AG20443 (cell line): ENCODE measurements at places on chromosomes 11 and 22.

- peak; percentile 39 for DNase-seq
Measured at GRCh38 chr11:87878373-87878825, 296.8 kb downstream of the RAB38 start.

DNA sequence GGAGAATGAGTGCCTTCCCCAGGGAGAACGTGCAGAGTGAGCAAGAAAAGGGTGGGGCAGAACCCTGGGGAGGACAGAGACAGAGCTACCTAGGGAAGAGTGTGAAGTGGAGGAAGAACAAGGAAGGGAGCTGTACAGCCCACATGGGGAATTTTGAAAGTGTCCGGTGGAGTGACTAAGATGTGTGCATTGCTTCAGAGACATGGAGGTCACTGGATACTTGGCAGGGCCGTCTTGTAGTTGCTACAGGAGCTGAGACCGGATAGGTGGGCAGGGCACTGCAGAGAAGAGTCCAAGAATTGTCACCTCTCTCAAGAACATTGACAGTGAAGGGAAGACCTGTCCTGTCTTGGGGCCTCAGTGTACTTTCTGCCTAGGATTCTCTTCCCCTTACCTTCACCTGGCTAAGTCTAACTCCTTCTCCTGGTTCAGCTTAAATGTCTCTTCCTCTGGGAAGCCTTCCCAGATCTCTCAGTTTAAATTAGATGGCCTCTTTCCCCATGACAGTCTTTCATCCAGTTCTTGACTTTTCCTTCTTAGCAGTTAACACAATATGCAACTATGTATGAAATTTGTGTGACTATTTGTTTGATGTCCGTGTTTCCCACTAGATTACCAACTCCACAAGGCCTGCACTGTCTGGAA lies 9.2 kb upstream of the P2RY6 start:
- DNase-seq: no peak

DNA sequence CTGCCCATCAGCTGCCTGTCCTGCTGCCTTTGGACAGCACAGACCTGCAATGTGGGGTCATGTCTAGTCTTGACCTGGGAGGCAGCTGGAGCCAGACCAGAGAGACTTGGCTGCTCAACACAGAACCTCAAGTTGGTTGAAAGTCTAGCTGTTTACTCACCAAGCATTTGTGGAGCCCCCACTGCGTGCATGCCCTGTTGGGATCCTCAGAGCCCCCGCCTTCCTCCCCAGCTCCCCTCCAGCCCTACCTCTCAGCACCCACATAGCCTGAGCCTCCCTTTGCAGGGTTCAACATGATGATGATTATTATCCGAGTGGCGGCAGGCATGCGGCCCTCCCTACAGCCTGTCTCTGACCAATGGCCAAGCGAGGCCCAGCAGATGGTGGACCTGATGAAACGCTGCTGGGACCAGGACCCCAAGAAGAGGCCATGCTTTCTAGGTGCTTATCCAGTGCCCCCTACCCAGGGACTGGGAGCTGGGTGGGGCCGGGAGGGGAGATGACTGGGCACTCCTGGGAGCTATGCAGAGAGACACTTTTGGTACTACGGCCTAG lies 8.3 kb downstream of the ANKK1 start:
- DNase-seq: no peak

- DNase-seq: no peak
Measured at GRCh38 chr22:20107471-20107901, 8.4 kb upstream of the RANBP1 start.

DNA sequence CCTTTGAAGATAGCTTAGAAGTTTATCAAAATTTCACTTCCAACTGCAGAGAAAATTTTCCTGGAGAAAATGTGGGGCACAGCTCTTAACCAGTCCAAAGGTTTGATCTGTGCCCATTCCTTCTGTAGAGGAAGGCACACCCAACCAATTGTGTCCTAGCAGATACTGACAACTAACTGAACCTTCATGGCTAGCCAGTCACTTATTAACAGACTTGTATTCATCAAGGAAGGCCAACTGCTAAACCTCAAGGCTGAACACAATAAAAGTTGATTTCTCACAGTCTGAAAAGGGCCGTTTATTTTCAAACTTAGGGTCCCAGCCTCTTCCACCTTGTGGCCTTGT lies 19.5 kb downstream of the SYT13 start:
- no peak for DNase-seq
